ENCODE measurements at places on chromosomes 12 and 14. TPM values are rescaled to one million over a fixed set of nuclear protein-coding genes. Genes with fewer than 3 reads are reported as not detected.

The HOXC6 gene
- total RNA-seq: 4.0 TPM

The SELPLG gene
- 1.1 TPM for total RNA-seq

The INSM2 gene
- total RNA-seq: 2.4 TPM

DNA sequence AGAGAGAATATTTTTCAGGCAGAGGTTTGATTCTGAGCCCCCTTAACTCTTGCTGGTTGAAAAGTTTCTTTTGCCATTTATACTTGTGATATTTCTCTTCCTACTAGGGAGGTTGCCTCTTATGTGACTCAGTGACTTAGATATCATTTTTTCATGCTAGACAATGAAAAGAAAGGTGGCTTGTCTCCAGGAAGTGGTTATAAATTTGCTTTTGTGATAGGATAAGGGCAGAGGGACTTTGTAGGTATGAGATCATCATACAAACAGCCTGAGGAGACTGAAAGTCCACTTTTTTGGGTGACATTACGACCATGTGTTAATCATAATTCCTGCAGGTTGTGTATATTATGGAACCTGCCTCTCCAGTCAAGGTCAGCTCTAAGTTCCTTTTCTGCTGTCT is 35.8 kb downstream of the ACSM4 start:
- no peaks in the 10 kb centered on the region for H3K4me1 ChIP-seq
- DNase-seq: no peak
- H3K27me3 ChIP-seq: no peaks in the 10 kb centered on the region
- no peaks in the 10 kb centered on the region for H3K36me3 ChIP-seq
- H3K27ac ChIP-seq: no peak overlapping the region
- no peak overlapping the region for H3K4me3 ChIP-seq

- peaks cover 14% of the 10 kb centered on the region for H3K4me1 ChIP-seq
- no peaks in the 10 kb centered on the region for H3K36me3 ChIP-seq
- no peak overlapping the region for H3K4me3 ChIP-seq
- no peak for DNase-seq
- H3K27me3 ChIP-seq: no peaks in the 10 kb centered on the region
These were observed 82.7 kb downstream of the C14orf132 start for GRCh38 chr14:96121660-96122395.

GRCh38 chr12:1723721-1724120 is 32.9 kb downstream of the ADIPOR2 start:
- no peak overlapping the region for H3K27ac ChIP-seq
- H3K27me3 ChIP-seq: no peaks in the 10 kb centered on the region
- no peak for DNase-seq
- H3K4me1 ChIP-seq: peaks cover 10% of the 10 kb centered on the region

GRCh38 chr14:81384900-81385299 is 15.2 kb downstream of the STON2 start:
- no peaks in the 10 kb centered on the region for H3K36me3 ChIP-seq
- H3K27ac ChIP-seq: no peak overlapping the region
- no peaks in the 10 kb centered on the region for H3K4me1 ChIP-seq
- no peak overlapping the region for H3K4me3 ChIP-seq

DNA sequence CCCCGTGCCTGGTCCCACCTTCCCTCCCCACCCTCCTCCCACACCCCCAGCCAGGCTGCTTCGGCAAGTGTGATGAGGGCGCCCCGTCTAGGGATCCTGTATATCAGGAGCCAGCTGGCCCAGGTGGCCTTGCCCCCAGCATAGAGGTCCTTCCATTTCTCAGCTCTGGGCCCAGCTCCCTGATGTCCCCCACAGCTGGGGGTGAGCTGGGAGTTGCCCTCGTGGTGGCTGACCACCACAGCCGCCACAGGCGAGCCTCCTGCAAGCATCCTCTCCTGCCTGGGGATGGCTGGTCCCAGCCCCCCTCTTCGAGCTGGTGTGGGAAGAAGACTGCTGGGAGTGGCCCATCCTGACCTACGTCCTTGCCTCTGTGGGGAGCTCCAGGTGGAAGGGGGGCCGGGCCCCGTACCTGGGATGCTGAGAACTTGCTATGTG is 7.4 kb downstream of the ASPG start:
- H3K4me3 ChIP-seq: no peak overlapping the region
- H3K36me3 ChIP-seq: no peaks in the 10 kb centered on the region
- no peaks in the 10 kb centered on the region for H3K27me3 ChIP-seq
- no peak for DNase-seq
- no peak overlapping the region for H3K27ac ChIP-seq
- no peaks in the 10 kb centered on the region for H3K4me1 ChIP-seq

GRCh38 chr14:92459030-92459949 is 54.3 kb upstream of the RIN3 start:
- H3K27ac ChIP-seq: no peak overlapping the region
- H3K4me1 ChIP-seq: no peaks in the 10 kb centered on the region
- no peaks in the 10 kb centered on the region for H3K27me3 ChIP-seq
- no peak overlapping the region for H3K4me3 ChIP-seq
- peak; percentile 8 for DNase-seq

DNA sequence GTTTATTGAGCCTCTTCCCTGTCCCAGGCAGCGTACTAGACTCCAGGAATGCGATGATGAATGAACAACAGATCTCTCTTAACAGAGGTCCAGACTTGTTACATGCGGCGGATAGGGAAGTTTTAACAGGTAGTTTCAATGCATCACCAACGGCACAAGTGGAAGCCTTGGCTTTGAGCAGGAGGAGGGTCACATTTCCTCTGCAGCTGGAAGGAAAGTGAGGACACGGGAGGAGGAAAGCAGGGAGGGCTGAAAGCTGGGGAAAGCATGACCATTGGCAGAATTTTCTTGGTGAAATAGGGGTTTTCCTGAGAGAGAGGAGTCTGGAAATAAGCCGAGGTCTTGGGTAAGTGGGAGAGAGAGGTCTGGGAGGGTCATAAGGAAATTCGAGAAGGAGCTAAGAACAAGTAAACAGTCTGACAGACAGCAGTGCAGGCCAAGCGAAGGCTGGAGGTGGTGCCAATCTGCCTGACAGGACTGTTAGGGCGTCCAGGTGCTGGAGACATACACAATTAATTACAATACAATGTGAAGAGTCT is 15.4 kb downstream of the BHLHE41 start:
- H3K4me3 ChIP-seq: no peak overlapping the region
- H3K27me3 ChIP-seq: no peaks in the 10 kb centered on the region
- no peak for DNase-seq

DNA sequence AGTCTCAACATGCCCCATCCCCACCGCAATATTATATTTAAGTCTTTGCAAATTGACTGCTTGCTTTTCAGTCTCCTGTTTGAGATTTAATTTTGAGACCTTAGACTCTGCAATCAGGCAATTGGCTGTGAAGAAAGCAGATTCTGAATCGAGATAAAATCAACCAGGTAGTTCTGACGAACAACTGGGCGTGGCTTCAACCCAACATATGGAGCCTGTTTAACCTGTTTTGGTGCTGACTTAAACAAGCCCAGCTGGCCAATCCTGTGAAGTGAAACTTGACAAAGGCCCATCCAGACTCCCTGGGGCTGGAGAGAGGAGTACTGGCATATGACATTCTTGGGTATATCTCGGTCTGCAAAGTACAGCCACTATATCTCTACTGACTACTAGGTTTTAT is 9.8 kb upstream of the CIPC start:
- H3K4me1 ChIP-seq: peaks cover 4% of the 10 kb centered on the region
- H3K4me3 ChIP-seq: no peak overlapping the region
- no peaks in the 10 kb centered on the region for H3K27me3 ChIP-seq
- no peak overlapping the region for H3K27ac ChIP-seq

DNA sequence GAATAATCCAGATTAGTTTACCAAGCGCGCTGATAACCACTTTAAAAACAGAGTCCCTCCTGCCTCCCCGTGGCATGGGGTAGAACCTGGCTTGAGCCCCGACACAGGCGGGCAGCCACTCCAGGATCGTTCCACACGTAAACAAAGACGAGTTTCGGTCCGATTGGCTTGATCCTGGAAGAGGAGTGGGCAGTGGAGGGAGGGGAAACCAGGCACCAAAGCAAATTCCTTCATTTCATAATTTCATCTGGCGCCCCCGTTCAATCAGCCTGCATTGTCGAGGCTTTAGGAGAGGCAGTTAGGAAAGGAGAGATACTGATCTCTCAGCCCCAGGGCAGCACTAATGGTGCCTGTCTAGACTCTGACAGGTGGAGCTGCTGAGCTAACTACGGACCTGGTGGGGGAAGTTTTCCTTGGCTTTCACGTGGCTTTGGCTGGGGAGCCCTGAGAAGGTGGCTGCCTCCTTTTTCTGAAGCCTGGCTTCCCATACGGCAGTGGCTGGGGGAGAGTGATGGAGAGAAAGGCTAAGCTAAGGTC is 751 bp upstream of the GPRC5A start:
- peak overlapping the region; percentile 72 for H3K27ac ChIP-seq
- peak; percentile 46 for DNase-seq
- H3K4me1 ChIP-seq: peaks cover 14% of the 10 kb centered on the region
- no peaks in the 10 kb centered on the region for H3K36me3 ChIP-seq
- peak overlapping the region; percentile 24 for H3K4me3 ChIP-seq
- no peaks in the 10 kb centered on the region for H3K27me3 ChIP-seq

- DNase-seq: no peak
- H3K27me3 ChIP-seq: no peaks in the 10 kb centered on the region
- no peaks in the 10 kb centered on the region for H3K36me3 ChIP-seq
These were observed 53.4 kb upstream of the DACT1 start for GRCh38 chr14:58584383-58584782.

- H3K4me3 ChIP-seq: no peak overlapping the region
- H3K27ac ChIP-seq: no peak overlapping the region
- no peak for DNase-seq
- H3K27me3 ChIP-seq: no peaks in the 10 kb centered on the region
- no peaks in the 10 kb centered on the region for H3K36me3 ChIP-seq
These were observed 3.8 kb upstream of the CCDC91 start for GRCh38 chr12:28186500-28186899.

- H3K27ac ChIP-seq: no peak overlapping the region
- no peaks in the 10 kb centered on the region for H3K27me3 ChIP-seq
- no peak overlapping the region for H3K4me3 ChIP-seq
- no peaks in the 10 kb centered on the region for H3K36me3 ChIP-seq
These were observed 399.0 kb downstream of the NAV3 start for GRCh38 chr12:78229591-78230101.

- no peak for DNase-seq
- no peaks in the 10 kb centered on the region for H3K36me3 ChIP-seq
- H3K4me3 ChIP-seq: peak overlapping the region; percentile 88
- H3K4me1 ChIP-seq: peaks cover 37% of the 10 kb centered on the region
- peak overlapping the region; percentile 72 for H3K27ac ChIP-seq
- no peaks in the 10 kb centered on the region for H3K27me3 ChIP-seq
These were observed 573 bp upstream of the SUSD6 start for GRCh38 chr14:69610874-69611171.

- no peaks in the 10 kb centered on the region for H3K4me1 ChIP-seq
- DNase-seq: peak; percentile 59
- no peaks in the 10 kb centered on the region for H3K27me3 ChIP-seq
These were observed 41.9 kb downstream of the ATP23 start for GRCh38 chr12:57983146-57983857.

DNA sequence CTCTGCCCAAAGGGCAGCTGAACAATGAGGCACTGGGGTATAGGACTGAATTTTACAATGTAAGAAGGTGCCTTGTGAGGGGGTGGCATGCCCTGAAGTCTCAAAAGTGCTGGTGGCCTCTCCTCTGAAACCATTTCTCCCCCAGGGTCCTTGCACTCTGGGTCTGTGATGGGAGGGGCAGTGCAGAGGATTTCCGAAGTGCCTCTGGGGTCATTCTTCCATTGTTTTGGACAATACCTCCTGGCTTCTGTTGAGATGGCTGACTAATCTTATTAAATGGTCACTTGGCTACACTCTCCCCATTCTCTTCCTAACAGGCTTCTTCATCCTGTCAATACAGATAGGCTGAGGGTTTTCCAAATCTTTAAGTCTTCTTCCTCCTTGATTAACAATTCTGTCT is 59.3 kb downstream of the UNC79 start:
- no peak overlapping the region for H3K27ac ChIP-seq
- H3K27me3 ChIP-seq: no peaks in the 10 kb centered on the region
- DNase-seq: no peak
- H3K4me1 ChIP-seq: no peaks in the 10 kb centered on the region
- H3K4me3 ChIP-seq: no peak overlapping the region

All from testis (tissue), 5 donors.